ENCODE measurements at places on chromosomes 13 and 19.

DNA sequence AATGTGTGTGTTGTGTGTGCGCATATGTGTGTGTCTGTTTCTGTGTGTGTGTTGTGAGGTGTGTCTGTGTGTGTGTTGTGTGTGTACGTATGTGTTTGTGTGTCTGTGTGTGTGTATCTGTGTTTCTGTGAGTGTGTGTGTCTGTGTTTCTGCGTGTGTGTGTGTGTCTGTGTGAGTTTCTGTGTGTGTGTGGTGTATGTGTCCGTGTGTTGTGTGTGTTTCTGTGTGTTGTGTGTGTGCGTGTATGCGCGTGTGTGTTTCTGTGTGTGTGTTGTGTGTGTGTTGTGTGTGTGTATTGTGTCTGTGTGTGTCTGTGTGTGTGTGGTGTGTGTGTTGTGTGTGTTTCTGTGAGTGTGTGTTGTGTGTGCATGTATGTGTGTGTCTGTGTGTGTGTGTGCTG is 38.9 kb upstream of the KL start:
- DNase-seq: no peak

DNA sequence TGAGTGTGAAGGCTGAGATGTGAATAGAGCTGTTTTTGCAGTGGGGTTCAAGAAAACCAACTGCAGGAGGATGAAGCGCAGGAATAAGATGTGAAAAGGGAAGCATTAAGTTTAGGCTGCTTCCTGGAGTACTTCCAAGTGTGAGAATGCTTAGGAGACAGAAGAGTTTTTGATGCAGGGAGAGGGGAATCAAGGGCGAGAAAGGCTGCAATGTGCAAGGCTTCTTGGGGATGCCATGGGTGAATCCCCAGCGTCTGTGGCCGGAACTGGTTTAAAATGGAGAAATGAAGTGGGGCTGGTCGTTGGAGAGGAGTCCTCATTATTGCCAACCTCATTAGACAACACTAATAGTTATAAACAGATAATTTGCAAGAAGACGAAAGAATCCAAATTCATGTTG is 764.9 kb downstream of the LIG4 start:
- no peak for DNase-seq

DNA sequence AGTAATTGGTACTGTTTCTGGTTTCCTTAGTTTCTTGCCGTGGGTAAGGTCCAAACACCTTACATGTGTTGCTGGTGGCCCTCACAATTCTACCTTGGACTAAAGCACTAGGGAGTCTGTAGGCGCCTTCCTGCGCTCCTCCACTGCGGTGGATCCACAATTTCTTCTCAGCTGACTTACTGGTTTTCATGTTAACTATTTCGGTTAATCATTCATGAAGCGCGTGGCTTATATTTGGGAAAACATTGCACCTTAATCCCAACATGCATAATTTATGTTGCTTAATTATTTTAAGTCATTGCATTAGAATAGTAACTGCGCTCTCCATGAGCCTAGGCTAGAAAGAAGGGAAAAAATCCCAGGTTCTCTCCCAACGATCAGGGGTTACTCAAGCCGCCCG is 37.7 kb downstream of the ARHGEF7 start:
- DNase-seq: no peak

- no peak for DNase-seq
These were observed 145.5 kb upstream of the MAB21L1 start for GRCh38 chr13:35621989-35622388.
